ENCODE measurements at places on chromosomes 16 and 17.

DNA sequence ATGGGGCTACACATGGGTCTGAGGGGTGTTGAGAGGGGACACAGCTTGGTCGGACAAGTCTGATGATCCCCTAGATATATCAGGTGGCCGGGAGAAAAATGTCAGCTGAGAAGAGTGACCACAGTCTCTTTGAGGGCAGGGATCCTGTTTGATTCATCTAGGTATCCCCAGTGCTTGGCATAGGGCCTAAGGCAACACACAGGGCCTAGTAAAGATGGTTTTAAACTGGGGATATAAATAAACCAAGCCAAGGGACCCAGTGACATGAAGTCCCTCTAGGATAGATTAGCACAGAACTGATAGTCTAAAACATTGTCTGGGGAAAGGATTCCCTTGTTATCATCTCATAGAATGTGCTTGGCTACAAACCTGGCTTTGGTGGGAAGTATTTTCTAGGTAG, 1.4 kb downstream of the ERCC4 start:
- no peak for DNase-seq

GRCh38 chr17:64133546-64134215, 3.7 kb upstream of the ERN1 start:
- no peak for DNase-seq

- no peak for DNase-seq
Observed at GRCh38 chr17:48871551-48872351, 20.8 kb upstream of the ATP5MC1 start.

GRCh38 chr17:50330151-50330775, 15.7 kb upstream of the XYLT2 start:
- DNase-seq, result no peak

- no peak for DNase-seq
Observed at GRCh38 chr16:61831351-61831917, 204.8 kb downstream of the CDH8 start.

DNA sequence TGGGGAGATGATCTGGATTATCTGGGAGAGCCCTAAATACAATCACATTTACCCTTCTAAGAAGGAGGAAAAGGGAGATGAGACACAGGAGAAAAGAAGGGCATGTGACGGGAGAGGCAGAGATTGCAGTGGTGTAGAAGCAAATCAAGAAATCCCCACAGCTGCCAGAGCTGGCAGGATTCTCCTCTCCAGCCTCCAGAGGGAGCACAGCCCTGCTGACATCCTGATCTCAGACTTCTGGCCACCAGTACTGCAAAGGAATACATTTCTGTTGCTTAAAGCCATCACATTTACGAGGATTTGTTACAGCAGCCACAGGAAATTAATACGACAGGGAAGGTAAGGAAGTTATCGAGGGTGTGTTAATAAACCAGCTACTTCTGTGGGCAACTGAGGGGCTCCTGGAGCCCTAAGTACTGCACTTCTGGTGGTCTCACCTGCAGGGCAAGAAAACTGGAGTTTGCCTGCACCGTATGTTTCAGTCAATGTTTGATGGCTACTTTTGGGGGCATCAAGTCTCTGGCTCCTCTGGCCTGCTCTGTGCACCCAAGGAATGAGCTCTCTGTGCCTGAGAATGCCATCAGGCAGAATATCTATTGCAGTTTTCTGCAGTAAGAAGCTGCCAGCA, 22.9 kb upstream of the CDH13 start:
- no peak for DNase-seq

GRCh38 chr17:78996781-78997201, 12.8 kb downstream of the CANT1 start:
- DNase-seq, result no peak

DNA sequence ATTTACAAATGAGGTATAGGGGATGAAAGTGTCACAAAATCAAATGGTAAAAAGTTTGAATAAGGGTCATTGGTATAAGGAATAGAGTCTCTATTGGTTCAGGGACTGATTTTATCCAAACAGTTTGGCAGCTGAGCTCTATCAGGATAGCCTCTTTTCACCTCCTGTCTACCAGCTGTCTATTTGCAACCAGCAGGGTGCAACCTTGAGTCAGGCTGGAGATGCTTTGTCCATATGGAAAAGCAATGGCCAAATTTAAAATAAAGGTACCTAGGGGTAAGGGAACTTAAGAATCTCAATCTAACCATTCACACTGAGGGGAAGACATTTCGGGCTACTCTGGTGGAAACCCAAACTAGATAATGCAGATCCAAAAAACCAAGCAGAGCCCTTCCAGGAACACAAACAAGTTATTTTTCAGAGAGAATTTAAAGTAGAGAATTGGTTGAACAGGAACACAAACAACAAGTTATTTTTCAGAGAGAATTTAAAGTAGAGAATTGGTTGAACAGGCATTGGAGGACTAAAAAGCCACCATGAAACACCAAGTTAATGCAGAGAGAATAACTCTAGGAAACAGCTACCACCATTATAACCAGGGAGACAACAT, 12.6 kb upstream of the CA10 start:
- DNase-seq, result no peak

DNA sequence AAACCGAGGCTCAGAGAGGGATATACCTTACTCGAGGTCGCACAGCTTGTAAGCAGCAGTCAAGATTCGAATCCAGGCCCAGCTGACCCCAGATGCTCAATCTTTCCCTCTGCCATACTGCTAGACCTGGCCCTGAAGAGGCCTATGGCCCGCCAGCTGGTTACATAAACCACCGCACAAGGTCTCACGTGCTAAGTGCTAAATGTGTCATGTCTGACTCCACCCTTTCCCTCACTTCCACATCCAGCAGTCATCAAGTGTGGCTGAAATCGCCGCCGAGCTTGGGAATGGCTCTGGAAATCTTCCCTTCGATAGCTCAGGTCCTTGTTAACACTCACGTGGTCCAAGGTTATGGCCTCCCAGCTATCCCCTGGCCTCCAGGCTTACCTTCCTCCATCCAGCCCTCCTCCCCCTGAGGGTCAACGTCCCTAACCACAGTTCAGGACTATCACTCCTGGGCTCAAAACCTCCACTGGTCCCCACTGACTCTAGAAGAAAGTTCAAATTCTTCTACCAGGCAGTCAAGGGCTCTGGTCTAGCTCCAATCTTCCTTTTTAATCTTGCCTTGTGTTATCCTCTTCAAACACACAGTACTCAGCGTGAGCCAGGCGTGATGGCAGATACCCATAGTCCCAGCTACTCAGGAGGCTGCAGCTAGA, 3.5 kb downstream of the ZBTB4 start:
- no peak for DNase-seq

- DNase-seq, result no peak
Observed at GRCh38 chr16:88354229-88355092, 28.3 kb upstream of the ZNF469 start.

DNA sequence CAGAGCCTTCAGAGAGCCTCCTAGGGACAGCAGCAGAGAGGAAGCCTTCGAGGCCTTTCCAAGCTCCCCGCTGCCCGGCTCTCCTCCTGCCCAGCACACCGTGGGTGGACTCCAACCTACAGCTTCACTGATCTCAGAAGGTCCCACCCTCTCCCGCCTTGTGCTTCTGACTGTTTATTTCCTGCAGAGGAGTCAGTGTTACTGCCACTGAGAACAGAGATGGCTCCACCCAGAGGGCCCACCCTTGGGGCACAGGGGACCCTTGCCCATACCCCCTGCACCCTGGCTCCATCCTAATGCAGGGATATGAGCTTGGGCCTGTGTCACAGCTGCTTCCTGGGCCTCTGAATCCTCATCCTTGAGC, 52.8 kb upstream of the TOB1 start:
- DNase-seq, result no peak

- no peak for DNase-seq
Observed at GRCh38 chr17:81524039-81524864, 3.9 kb upstream of the FSCN2 start.

GRCh38 chr16:85157813-85158742, 45.8 kb upstream of the CIBAR2 start:
- DNase-seq, result no peak

DNA sequence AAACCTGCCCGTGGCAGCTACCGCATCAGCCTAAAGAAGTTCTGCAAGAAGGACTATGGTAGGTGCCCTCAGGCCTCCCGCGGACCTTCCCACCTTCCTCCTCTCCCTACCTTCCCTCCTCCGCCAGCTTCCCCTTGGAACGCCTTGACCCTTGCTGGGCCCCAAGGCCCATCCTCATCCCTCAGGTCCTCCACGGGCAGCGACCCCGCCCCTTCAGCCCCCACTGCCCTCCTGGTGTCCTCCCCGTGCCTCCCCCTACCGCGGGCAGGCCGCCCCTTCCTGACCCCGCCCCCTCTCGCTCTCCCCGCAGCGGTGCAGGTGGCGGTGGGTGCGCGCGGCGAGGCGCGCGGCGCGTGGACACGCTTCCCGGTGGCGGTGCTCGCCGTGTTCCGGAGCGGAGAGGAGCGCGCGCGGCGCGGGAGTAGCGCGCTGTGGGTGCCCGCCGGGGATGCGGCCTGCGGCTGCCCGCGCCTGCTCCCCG, 1.4 kb upstream of the TBC1D24 start:
- peak; percentile 54 for DNase-seq

Data from caudate nucleus (tissue), 63 donors.